Neuronal stem cell (in vitro differentiated cells): ENCODE measurements at places on chromosomes 16 and 17.
A peak's percentile ranks its signal among the peaks of the same experiment; 100 is the strongest.

DNA sequence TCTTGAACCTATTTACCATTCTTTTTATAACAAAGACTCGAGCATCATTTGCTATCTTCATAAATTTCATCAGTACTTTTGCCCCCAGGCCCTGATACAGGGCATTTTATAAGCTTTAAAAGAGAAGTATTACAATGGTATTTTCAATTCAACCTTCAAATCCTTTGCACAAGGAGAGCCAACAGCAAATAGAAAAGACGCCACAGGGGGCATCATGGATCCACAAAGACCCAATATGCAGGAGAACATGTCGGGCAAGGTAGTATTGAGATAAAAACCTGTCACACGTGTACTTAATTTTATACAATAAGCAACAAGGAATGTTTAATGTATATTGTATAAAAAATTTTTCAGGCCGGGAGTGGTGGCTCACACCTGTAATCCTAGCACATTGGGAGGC is 10.2 kb downstream of the MAP3K14 start:
- H3K27ac ChIP-seq: no peak overlapping the region
- no peaks in the 10 kb centered on the region for H3K27me3 ChIP-seq
- H3K36me3 ChIP-seq: peaks cover 27% of the 10 kb centered on the region

- peaks cover 7% of the 10 kb centered on the region for H3K4me1 ChIP-seq
- no peak within 1 kb of the TSS for H3K4me3 ChIP-seq
- peaks cover 34% of the 10 kb centered on the region for H3K36me3 ChIP-seq
- peaks cover 44% of the 10 kb centered on the region for H3K27me3 ChIP-seq
- H3K27ac ChIP-seq: no peak within 1 kb of the TSS
- DNase-seq: no peak
These were observed at the start of gene CLDN7 for GRCh38 chr17:7262192-7262934. Gene CLDN7 (minus strand): TSS chr17:7262478. CDS start chr17:7262043, 435 bp downstream.

GRCh38 chr16:63442246-63442645 is 1406.0 kb upstream of the CDH8 start:
- H3K4me3 ChIP-seq: no peak overlapping the region
- H3K36me3 ChIP-seq: no peaks in the 10 kb centered on the region
- H3K4me1 ChIP-seq: no peaks in the 10 kb centered on the region
- no peak overlapping the region for H3K27ac ChIP-seq

- no peak overlapping the region for H3K27ac ChIP-seq
- no peak overlapping the region for H3K4me3 ChIP-seq
- H3K36me3 ChIP-seq: no peaks in the 10 kb centered on the region
- DNase-seq: no peak
- no peaks in the 10 kb centered on the region for H3K27me3 ChIP-seq
These were observed 18.0 kb downstream of the SLC47A1 start for GRCh38 chr17:19551591-19552148.

GRCh38 chr17:49525831-49526741 is 31.0 kb downstream of the NGFR start:
- H3K36me3 ChIP-seq: no peaks in the 10 kb centered on the region
- H3K4me1 ChIP-seq: peaks cover 11% of the 10 kb centered on the region
- no peak overlapping the region for H3K4me3 ChIP-seq
- H3K27me3 ChIP-seq: no peaks in the 10 kb centered on the region

GRCh38 chr16:10219742-10220141 is 37.5 kb upstream of the GRIN2A start:
- H3K36me3 ChIP-seq: no peaks in the 10 kb centered on the region
- no peak overlapping the region for H3K27ac ChIP-seq
- no peak overlapping the region for H3K4me3 ChIP-seq
- no peak for DNase-seq

GRCh38 chr17:15935891-15936290 is 9.0 kb upstream of the ADORA2B start:
- no peak for DNase-seq
- H3K36me3 ChIP-seq: no peaks in the 10 kb centered on the region
- H3K4me1 ChIP-seq: peaks cover 2% of the 10 kb centered on the region
- H3K27me3 ChIP-seq: no peaks in the 10 kb centered on the region
- no peak overlapping the region for H3K4me3 ChIP-seq

GRCh38 chr17:44529864-44530263 is 26.7 kb upstream of the GPATCH8 start:
- H3K27me3 ChIP-seq: no peaks in the 10 kb centered on the region
- no peak overlapping the region for H3K27ac ChIP-seq
- no peak for DNase-seq
- H3K4me3 ChIP-seq: no peak overlapping the region

DNA sequence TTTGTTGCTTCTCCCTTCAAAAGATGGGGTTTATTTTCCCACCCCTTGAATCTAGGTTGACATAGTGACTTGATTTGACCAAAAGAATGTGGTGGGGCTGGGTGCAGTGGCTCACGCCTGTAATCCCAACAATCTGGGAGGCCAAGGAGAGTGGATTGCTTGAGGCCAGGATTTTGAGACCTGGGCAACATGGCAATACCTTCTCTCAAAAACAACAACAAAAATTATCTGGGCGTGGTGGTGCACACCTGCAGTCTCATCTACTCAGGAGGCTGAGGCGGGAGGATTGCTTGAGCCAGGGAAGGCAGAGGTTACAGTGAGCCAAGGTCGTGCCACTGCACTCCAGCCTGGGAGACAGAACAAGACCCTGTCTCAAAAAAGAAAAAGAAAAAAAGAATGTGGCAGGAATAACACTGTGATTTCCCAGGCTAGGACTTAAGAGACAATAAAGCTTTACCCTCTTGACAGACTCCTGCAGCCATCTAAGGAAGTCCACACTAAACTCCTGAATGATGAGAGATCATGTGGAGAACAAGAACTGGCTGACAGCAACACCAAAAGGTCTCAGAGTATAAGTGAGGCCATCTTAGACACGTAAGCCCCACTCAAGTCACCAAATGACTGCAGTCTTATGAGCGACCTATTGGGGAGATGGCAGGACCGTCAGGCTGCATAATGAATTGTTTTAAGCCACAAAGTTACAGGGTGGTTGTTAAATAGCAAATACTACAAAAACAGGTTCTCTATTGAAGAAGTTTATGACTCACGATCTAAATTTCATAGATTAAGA is 37.0 kb downstream of the FBXL20 start:
- no peak for DNase-seq
- H3K4me3 ChIP-seq: no peak overlapping the region
- H3K27ac ChIP-seq: no peak overlapping the region
- H3K4me1 ChIP-seq: no peaks in the 10 kb centered on the region
- H3K27me3 ChIP-seq: no peaks in the 10 kb centered on the region

- no peak overlapping the region for H3K27ac ChIP-seq
- H3K4me3 ChIP-seq: no peak overlapping the region
- peaks cover 15% of the 10 kb centered on the region for H3K4me1 ChIP-seq
- peaks cover 17% of the 10 kb centered on the region for H3K36me3 ChIP-seq
- no peaks in the 10 kb centered on the region for H3K27me3 ChIP-seq
These were observed 31.3 kb downstream of the ZCCHC14 start for GRCh38 chr16:87461466-87461991.

DNA sequence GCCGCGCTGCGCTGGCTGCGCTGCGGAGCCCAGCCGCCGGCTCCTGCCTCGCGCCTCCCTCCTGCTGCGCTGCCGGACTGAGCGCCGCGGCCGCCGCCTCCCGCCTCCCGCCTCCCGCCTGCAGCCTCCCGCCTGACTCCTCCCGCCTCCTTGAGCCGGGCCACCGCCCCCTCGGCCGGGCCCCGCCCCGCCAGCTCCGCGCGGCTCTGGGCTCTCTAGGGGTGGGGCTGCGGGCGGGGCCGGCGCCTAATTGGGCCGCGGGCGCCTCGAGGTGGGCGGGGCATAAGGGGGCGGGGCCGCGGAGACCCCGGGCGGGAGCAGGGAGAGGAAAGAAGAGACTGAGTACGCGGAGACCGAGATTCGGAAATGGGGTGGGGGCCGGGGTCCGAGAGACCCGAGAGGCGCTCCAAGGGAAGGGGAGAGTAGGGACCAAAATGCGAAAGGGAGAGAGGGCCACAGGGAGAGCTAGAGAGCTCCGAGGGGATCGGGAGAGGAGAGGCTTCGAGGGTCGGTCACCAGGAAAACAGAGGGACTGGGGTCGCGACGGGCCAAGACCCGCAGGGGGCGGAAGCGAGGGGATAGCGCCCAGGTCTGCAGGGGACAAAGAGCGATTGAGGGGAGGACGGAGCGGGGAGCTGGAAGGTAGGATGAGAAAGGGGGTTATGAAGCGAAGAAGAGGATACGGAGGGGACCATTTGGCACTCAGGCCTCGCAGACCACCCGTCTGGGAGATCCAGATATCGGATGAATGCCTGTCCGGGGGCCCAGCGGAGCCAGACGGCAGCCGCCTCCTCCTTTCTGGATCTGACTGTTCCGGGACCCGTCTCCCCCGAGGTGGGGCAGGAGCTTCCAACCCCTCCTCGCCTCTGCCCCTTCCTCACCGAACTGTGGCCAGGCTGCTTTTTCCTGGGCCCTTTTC is at the start of gene C1QL1:
Gene C1QL1, minus strand, starts transcription at position 79 of the 919 bp plus-strand sequence. CDS start 255 bp downstream, outside the sequence.
- no peaks in the 10 kb centered on the region for H3K36me3 ChIP-seq
- H3K4me1 ChIP-seq: peaks cover 19% of the 10 kb centered on the region
- DNase-seq: peak; percentile 95
- peak within 1 kb of the TSS; percentile 78 for H3K4me3 ChIP-seq
- H3K27ac ChIP-seq: peak within 1 kb of the TSS; percentile 88
- peaks cover 81% of the 10 kb centered on the region for H3K27me3 ChIP-seq

DNA sequence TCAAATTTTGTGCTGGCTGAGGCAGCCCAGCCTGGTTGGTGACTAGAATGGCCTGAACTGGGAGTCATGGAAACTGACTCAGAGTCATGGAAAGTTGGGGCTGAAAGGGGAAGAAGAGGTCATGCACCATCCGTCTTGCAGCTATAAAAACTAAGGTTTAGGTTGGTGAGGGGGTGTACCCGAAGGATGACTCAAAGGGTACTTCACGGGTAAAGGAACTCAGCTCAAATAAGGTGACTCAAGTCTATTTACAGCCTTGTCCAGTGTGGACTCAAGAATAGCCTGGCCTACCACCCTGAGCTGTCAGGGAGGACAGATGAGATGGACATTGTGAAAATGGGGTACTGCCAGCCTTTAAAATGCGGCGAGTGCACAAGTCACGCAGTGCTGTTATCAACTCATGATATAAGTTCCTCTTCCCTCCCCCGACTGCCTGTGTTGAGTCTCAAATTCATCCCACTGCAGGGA is 18.6 kb downstream of the CD300LB start:
- no peak for DNase-seq
- H3K4me3 ChIP-seq: no peak overlapping the region
- no peaks in the 10 kb centered on the region for H3K36me3 ChIP-seq
- H3K4me1 ChIP-seq: no peaks in the 10 kb centered on the region
- H3K27ac ChIP-seq: no peak overlapping the region

- peaks cover 91% of the 10 kb centered on the region for H3K36me3 ChIP-seq
- no peak for DNase-seq
- H3K4me1 ChIP-seq: no peaks in the 10 kb centered on the region
- H3K27me3 ChIP-seq: no peaks in the 10 kb centered on the region
- no peak overlapping the region for H3K4me3 ChIP-seq
These were observed 19.8 kb downstream of the REXO5 start for GRCh38 chr16:20826039-20826566.

GRCh38 chr17:11056926-11057325 is 184.1 kb upstream of the SHISA6 start:
- H3K27me3 ChIP-seq: no peaks in the 10 kb centered on the region
- no peaks in the 10 kb centered on the region for H3K36me3 ChIP-seq
- no peak overlapping the region for H3K27ac ChIP-seq

- no peak overlapping the region for H3K4me3 ChIP-seq
- no peak for DNase-seq
- no peak overlapping the region for H3K27ac ChIP-seq
- H3K27me3 ChIP-seq: peaks cover 62% of the 10 kb centered on the region
- no peaks in the 10 kb centered on the region for H3K36me3 ChIP-seq
These were observed 24.5 kb upstream of the MTMR4 start for GRCh38 chr17:58538811-58539409.
